ENCODE measurements at places on chromosomes 4 and X.

GRCh38 chr4:77745792-77746191 is 73.4 kb downstream of the CNOT6L start:
- DNase-seq: no peak

- DNase-seq: no peak
Observed at GRCh38 chrX:2188840-2189239, 311.9 kb downstream of the DHRSX start.

DNA sequence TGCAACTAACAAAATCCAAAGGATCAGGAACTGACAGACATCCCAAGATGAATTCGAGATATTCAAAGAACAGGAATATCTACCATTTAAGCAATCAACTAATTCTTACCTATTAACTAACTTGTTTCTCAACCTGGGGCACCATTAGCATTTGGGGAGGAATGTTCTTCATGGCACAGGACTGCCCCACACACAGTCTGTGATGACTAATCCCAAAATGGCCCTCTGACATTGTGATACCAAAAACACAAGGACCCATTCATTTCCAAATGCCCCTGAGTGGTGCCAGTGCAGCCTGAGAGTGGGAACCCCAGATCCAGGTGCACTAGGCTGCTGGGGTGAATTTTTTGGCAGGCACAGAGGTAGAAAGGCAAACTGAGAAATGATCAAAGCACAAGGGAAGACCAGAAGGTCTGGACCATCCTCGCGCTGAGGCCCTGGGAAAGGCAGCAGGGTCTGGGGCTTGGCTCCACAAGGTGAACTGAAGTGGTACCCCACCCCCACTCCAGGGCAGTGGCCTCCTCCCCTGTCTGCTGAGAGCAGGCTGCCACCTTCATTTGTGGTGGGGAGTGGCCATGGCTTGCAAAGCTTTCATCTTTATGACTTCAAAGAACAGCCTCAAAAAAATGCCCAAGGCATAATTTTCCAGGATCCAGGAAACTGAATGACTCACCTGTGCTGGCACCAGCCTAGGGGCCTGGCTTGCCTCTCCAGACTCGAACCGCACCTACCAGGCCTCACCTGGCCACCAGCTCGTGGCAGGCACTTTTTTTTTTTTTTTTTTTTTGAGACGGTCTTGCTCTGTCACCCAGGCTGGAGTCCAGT is 122.4 kb downstream of the BCOR start:
- DNase-seq: no peak

GRCh38 chr4:100872811-100873210 is 355.0 kb upstream of the EMCN start:
- no peak for DNase-seq

GRCh38 chrX:44428989-44429627 is 85.6 kb upstream of the EFHC2 start:
- no peak for DNase-seq

- DNase-seq: no peak
Observed at GRCh38 chrX:135581496-135581895, 61.0 kb downstream of the INTS6L start.

- no peak for DNase-seq
Observed at GRCh38 chrX:65688403-65688871, 21.0 kb downstream of the MSN start.

DNA sequence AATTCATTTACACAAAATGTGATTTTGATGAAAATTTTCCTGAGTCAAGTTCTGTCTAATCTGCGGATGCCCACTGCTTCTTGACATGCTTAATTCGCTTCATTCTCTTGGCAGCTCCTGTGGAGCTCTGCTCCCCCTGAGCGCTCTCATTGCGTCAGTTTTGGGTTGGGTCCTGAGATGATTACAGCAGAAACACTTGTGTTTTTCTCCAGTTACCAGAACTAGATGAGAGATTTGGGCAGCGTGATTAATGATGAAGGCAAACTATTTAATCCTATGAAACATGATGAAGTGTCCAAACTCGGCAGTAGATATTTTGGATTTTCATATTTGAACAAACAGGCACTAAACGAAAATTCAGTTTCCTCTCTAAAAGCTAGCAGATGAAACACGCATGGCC is 4.2 kb upstream of the CXCL1 start:
- DNase-seq: no peak

DNA sequence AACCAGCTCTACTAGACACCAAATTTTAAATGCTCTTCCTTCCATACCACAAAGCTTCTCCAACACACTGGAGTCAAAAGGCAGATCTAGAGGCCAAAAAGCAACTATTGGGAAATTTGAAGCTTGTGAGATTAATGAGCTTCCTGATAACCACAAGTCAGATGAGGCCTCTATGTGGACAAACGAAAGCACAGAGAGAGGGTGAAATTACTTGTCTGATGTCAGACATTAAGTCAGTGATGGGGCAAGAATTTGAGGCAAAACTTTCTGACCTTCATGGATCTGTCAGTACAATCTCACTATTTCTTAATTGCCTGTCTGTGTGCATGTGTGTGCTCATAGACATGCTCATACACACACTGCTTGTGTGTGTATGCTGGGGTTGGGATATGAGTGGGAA is 103.6 kb downstream of the GUCY2F start:
- DNase-seq: no peak

GRCh38 chrX:16479206-16479869 is 170.6 kb upstream of the S100G start:
- no peak for DNase-seq

GRCh38 chr4:56908206-56909085 is 746 bp downstream of the REST start:
- peak; percentile 49 for DNase-seq
